CD4-positive, alpha-beta T cell treated with Interleukin-4 for 4 hours (primary cell): ENCODE measurements at places on chromosomes 12 and 14.

DNA sequence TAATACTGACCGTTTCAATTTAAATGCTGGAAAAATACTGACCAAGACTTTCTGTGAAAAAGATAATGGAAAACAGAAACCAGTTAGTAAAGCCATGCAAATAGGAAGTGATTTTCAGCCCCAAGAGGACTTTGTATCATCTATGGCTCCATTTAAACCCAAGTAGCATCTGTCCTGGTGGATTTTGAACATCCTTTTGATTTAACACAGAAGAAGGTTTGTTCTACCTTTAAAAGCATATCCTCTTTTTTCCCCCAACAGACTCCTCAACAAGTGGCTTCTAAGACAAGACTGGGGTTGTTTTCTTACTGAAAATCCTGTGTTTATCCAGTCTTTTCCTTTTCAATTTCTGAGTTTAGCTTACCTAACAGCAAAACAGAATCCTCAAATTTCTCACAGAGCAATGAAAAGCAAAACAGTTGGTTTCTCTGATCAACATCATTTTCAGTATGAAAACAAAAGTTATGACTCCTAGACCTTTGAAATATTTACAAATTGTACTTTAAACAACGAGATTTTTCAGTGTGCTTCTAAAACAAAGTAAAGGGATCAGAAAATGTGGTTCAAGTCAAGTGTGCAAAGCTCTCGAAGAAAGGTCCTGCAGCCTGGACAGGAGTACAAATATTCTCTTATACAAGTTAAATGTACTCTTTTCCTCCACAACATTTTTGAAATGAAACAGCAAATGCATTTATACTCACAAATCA lies 2.9 kb downstream of the PHLDA1 start:
- DNase-seq, result no peak

DNA sequence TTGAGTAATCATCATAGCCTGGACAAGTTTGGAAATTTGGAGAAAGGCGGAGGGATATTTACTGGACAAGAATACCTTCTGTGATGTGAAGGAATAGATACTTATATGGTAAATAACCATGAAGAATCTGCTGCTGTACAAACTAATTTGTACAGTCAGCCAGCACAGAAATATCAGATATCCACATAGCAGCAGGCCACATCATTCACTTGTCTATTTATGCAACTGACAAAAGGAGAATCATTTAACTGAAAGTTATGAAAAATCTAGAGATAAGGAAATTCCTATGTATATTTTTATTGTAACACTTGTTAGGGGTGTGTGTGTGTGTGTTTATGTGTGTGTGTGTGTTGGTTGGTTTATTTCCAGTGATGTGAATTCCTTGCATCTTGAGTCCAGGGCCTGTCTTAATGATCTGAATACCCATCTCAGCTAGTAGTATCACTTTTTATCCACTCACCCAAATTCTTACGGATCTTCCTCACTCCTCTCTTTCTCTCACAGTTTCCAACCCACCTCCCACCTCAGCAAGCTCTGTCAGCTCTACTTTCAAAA lies 10.5 kb upstream of the LRIG3 start:
- DNase-seq, result no peak

- DNase-seq, result no peak
These were observed 17.3 kb upstream of the KLRB1 start for GRCh38 chr12:9625019-9625418.

DNA sequence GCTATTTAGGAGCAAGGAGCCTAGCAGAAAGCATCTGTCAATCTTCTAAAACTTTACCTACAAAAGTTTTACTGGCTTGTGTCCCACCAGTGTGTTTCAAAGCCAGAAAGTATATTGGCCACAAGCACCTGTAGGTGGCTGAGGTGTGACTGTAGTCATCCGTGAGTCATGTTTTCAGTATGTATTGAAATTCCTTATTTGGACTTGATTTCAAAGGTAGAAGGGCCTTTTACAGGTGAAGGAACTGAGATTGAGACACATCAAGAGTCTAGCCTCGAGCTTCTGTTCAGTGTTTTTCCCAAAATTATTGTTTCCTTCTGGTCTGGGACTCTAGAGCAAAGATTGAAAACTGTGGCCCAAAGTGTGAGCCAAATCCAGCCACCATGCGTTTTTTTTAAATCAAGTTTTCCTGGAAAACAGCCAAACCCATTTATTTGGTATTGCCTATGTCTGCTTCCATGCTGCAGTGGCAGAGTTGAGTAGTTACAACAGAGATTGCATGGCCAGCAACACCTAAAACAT lies 195.3 kb upstream of the BCL2L14 start:
- peak; percentile 26 for DNase-seq

DNA sequence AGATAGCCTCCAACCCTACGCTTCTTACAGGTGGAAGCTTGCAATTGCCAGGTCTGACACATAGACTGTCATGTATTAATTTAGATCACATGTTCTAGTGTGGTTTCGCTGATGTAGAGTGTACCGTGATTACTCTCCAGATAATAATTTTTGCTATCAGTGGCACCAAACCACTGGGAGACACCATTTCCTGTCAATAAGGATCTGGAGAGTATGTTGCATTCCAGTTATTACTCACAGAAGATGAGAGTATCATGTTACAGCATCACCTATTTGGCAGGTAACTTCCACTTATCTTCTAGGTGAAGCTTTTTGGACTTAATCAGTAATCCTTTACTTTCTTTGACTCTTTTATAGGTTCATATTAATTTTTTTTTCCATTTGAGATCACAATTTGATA lies 147.2 kb downstream of the HELB start:
- no peak for DNase-seq

- DNase-seq, result no peak
These were observed 1.3 kb downstream of the FAM181A start for GRCh38 chr14:93928184-93929047.

DNA sequence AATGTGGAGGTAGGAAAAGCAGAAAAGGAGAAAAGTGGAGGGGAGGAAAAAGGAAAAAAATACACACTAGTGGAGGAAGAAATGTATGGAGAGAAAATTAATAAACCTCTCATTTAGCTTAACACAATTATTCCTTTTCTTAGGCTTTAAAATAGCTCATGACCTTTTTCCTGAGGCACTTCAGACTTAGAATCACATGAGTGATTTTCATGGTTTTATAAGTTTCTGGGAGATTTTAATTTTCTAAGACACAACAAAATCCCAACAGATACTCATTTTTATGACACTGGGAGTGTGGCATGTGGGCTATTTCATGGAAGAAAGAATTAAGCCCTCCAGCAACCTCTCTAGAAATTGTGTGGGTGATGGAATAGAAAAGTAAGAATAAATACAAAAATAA lies 214.7 kb downstream of the CPNE8 start:
- DNase-seq, result no peak

DNA sequence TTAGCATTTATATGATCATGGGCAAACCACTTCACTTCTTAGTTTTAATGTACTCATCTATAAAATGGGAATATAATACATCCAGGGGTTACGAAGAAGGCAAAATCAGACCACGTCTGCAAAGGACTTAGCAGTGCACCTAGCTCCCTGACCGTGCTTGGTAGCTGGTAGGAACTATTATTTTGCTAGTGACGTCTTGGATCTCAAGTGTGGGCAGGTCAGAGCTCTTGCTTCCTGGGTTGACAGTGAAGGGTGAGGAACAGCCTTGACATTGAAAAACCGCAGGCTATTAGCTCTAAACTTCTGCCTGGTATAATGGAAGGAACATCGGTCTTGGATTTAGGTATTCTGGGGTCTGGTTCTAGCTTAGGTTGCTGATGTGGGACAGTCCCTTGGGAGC lies 89.3 kb upstream of the MED13L start:
- DNase-seq, result no peak

GRCh38 chr12:91109148-91109564 lies 2.1 kb downstream of the LUM start:
- peak; percentile 15 for DNase-seq

DNA sequence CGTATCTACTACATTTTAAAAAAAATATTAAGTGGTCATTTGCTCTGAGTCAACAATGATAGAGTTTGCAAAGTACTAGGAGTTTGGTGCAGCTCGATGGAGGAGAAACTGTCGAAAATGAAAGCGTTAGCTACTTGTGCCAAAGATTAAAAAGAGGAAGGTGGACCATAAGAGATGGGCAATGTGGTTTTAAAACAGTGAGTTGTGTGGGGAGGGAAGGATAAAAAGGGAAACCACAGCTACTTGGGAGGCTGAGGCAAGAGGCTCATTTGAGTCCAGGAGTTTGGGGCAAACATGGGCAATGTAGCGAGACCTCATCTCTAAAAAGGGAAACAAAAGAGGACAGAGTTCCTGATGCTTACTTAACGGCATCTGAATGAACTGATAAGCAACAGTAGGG lies 18.2 kb upstream of the STRAP start:
- no peak for DNase-seq

DNA sequence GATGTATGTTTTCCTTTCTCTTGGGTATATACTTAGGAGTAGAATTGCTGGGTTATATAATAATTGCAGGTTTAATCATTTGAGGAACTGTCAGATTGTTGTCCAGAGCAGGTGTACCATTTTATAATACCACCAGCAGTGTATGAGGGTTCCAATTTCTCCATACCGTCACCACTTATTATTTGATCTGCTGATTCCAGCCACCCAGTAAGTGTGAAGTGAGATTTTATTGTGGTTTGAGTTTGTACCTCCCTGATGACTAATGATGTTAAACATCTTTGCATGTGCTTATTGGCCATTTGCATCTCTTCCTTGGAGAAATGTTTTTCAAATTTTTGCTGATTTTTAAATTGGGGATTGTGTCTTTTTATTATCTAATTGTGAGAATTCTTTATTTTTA lies 15.1 kb downstream of the NCKAP5L start:
- DNase-seq, result no peak

DNA sequence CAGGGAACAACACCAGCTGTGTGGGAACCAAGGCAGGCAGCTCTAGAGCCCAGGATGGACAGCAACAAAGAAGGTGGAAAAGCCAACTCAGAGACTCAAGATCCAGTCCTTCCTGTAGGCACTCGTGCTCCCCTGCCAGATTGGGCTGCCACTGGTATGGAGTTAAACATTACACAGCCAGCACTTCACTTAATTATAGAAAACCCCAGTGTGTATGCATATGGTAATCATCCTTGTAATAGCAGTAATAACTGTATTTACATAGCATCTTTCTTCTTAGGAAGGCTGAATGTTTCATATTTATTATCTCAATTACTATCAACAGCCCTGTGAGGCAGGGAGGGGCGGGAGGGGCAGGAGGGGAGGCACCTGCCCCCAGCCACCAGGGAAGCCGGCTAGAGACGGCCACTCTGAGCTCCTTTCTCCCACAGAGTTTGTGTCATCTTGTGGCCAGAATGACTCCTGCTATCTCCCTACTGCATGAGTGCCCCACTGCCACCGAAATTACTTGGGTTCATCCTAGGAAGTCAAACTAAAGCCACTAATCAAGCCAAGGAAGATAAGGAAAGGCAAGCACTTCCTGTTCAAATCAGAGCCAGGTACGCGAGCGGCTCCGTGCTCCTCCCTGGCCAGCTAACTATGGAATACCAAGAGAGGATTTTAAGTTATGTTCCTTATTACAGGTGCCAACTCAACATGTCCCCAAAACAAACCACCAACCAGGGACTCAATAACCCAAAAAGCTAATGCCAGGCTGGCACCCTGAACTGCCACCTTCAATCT lies 15.7 kb upstream of the RAB35 start:
- no peak for DNase-seq

DNA sequence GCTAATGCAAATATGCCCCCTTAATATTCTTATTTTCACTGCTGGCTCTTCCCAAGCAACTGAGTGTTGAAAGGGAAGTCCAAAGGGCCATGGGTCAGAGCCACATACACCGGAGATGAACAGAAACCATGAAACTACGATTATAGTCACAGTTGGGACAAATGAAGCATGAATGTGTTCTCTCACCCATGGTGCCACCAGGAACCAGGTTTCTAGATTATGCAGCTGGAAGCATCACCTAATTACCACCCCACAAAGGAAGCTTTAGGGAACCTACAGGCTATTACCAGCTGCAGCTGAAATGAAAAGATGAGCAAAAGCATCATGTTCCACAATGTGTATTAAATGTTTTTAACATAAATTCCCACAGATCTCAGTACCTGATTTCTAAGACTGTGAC lies 15.4 kb downstream of the TMTC1 start:
- no peak for DNase-seq

- DNase-seq, result no peak
These were observed 7.6 kb downstream of the TMEM179 start for GRCh38 chr14:104596927-104597351.

GRCh38 chr12:102474438-102475064 lies 5.8 kb downstream of the IGF1 start:
- DNase-seq, result no peak

DNA sequence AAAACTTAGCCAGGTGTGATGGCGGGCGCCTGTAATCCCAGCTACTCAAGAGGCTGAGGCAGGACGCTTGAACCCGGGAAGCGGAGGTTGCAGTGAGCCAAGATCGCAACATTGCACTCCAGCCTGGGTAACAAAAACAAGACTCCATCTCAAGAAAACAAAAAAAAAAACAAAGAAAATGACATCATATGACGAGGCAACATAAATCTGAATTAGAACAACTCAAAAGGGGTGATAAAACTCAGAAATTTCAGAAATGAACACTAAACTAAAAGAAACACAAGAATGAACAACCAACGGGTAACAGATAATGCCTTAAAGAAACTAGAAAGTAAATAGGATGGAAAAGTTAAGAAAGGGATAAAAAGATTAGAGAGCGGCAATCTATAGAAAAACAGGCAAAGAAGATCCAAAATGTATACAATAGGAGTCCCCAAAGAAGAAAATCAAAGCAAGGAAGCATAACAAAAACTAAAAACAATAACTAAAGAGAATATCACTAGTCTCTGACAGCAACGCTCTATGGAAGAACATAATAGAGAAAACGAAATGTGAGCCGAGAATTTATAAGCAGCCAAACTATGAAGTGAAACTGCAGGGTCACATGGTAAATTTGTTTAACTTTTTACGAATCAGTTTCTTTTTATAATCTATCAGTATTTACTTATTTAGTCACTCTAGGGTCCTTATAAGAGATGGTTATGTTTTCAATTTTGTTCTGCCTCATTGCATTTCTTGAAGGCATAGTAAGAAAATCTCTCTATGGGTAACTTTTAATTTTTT lies 45.7 kb downstream of the SPPL3 start:
- no peak for DNase-seq
